DMS 273 treated with DMSO at 0.1 percent for 48 hours (cell line): ENCODE measurements at places on chromosomes 3 and 15.

DNA sequence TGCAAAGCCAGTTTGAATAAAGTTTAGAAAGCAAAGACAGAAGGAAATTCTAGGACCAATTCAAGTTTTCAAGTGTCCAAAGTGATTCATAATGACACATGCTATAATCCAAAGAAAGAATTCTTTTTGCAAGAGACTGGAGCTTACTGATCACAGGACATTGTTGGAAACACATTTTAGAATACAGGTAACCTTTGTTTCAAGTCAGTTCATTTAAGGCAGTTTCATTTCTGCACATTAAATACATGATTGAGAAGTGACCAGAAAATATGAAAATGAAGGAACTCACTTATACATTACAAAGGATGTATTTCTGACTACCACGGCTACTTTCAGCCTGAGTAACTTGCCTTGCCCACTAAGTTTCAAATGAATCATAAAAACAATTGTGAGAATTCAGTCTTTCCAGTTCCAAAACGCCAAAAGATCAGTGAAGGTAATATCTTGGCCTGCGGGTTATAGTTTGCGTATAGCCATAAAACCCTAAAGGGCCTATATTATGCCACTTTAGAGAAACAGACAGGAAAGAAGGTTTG, 48.7 kb downstream of the PRICKLE2 start:
- no peak for DNase-seq

DNA sequence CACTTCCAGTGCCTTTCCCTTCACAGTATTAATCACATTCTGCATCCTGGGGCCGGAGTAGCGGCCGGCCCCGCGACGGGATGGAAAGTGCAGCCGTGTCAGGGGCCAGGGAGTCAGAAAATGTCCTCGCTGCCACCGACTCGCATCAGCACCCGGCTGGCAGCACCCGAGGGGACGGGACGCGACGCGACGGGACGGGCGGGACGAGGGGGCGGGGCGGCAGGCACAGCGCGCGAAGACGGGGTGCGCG, 353 bp downstream of the ATG3 start:
- no peak for DNase-seq

- no peak for DNase-seq
Measured at GRCh38 chr15:68489421-68489820, 57.5 kb upstream of the ITGA11 start.

- no peak for DNase-seq
Measured at GRCh38 chr3:99765042-99765942, 52.4 kb upstream of the CMSS1 start.

DNA sequence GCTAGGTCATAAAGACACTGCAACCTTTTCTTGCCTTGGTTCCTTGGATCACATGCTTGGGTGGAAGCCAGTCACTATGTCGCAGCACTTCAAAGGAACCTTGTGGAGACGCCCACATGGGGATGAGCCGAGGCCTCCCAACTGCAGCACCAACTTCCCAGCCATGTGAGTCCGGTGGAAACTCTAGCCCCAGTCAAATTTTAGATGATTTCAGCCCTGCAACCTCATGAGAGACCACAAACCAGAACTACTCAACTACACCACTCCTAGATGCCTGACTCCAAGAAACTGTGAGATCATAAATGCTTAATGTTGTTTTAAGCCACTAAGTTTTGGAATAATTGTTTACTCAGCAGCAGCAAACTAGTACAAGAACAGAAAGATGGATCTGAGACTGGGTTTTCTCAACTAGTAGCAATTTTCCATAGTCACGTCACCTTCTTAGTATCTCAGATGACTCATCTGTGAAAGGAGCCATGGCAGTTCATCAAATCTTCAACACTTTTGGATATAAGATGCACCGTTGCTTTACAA, 86.5 kb downstream of the MB21D2 start:
- no peak for DNase-seq

- DNase-seq = no peak
Measured at GRCh38 chr3:58411851-58412830, 21.5 kb downstream of the PDHB start.

- DNase-seq = no peak
Measured at GRCh38 chr3:73418681-73419080, 206.1 kb downstream of the PDZRN3 start.

DNA sequence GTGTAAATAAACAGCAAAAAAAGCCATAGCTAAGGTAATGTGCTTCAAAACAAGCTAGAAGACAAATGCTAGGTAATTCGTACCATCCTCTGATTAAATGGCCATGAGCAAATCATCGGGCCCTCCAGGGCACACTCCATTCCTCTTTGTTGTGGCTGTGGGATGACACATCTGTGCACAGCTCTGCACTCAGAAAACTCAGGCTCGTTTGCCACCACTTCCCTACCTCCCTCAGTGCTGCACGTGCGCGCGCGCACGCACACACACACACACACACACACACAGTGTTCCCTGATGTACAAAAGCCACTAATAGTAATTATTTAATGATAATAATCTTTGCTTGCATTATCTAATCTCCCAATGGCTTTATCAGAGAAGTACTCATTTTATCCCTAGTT, 336.6 kb downstream of the FEZF2 start:
- no peak for DNase-seq

- DNase-seq = no peak
Measured at GRCh38 chr3:133986311-133986710, 43.4 kb downstream of the SLCO2A1 start.

DNA sequence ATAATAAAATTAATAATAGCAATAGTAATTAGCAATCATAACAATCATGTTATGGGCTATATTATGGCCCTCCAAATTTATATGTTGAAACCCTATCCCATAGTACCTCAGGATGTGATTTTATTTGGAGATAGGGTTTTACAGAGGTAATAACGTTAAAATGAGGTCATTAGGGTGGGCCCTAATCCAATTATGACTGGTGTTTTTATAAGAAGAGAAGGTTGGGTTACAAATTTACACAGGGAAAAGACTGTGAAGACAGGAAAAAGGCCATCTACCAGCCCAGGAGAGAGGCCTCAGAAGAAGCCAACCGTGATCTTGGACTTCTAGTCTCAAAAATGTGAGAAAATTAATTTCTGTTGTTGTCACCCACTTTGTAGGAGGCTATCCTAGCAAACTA, 353.1 kb downstream of the CHL1 start:
- peak; percentile 67 for DNase-seq

- no peak for DNase-seq
Measured at GRCh38 chr3:10357592-10358308, 36.8 kb upstream of the SEC13 start.

- no peak for DNase-seq
Measured at GRCh38 chr3:115469649-115470048, 153.7 kb upstream of the GAP43 start.

- no peak for DNase-seq
Measured at GRCh38 chr3:146283781-146284445, 33.0 kb upstream of the PLSCR4 start.

DNA sequence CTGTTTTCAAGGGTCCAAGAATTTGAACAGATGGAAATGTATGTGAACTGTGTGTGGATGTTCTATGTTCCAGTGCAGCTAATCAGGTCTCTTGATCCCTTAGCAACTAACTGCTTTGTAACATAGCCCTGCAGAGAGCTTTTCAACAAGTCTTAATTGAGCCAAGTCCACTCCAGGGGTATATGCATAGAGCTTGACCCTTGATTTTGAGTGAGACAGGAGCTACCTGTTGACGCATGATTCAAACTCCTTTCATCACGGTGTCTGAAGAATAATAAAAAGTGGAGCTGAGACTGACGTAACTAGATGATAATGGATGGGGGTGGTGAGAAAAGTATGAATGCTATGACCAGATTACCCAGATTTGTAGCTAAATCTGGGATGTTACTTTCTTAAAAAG, 93.3 kb upstream of the CCDC54 start:
- DNase-seq = no peak
